ENCODE measurements at places on chromosomes 7 and 10.

DNA sequence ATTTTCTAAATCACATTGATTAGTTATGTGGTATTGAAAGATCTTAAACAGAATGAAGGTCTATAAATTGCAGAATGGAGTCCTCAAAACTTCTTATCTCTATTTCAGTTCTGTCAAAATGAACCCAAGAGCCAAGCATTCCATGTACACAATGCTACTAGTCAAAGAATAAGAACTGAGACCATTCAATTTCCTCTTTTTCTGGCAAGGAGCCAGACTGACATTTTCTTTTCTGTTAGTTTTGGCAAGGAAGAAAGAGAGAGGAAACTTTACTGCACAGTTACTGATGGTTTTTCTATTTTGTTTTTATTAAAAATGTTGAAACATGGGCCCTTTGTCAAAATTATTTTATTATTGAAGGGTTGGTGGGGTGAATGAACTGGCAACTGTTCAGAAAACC lies 181.8 kb upstream of the FERD3L start:
- DNase-seq = no peak

DNA sequence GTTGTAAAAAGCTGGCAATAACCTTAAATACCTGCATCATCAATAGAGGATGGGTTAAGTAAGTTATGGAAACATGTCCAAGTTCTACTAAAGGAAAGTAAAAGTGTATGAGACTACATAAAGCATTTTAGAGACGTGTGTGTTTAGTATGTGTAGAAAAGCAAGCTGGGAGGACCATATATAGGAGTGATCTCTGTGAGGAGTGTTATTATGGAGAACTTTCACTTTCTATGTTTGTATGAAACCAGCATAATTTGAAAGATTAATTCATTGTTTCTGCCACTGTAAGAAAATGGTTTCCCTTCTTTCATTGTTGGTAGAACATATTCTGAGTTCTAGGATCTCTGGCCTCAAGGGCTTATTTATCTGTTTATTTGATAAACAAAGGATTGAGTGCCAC lies 19.2 kb upstream of the PDLIM1 start:
- DNase-seq = no peak

- no peak for DNase-seq
These were observed 418.5 kb upstream of the MGMT start for GRCh38 chr10:129048513-129048912.

- no peak for DNase-seq
These were observed 2.9 kb downstream of the INPP5A start for GRCh38 chr10:132540456-132540855.

- DNase-seq = no peak
These were observed 212.6 kb downstream of the CACNA2D1 start for GRCh38 chr7:82230811-82231581.

GRCh38 chr7:44646176-44646920 lies 39.9 kb downstream of the OGDH start:
- no peak for DNase-seq

DNA sequence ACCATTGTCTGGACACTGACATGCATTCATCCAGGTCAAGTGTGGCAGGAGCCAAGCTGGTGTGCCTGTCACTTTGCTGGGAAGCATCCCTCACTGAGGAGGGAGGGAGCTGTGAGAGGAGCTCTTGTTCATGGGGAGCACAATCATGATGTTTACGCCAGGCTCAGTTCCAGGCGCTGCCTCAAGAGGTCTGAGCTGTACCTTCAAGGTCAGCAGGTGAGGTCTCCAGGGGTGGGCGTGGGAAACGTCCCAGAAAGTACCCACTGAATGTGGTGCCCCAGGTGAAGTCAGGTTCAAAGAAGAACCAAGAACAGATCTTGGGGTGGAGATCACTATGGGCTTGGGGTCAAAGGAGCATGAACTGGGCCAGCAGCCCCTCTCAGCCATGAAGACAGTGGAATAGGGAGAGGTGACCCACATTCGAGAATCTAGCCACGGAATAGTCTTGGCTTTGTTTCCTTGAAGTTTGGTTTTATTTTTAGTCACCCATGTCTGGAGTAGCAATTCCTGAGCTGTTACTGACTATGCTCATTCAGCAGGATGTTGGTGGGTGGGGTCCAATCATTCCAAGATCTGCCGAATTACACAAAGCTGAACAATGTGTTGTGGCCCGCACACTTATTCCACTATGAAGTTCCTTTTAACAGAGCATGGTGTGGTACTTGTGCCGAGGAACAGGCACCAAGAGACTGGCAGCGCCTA lies 29.3 kb downstream of the NPS start:
- no peak for DNase-seq

- DNase-seq = no peak
These were observed 60.0 kb upstream of the PDLIM1 start for GRCh38 chr10:95350830-95351228.

- no peak for DNase-seq
These were observed 297.8 kb downstream of the ELMO1 start for GRCh38 chr7:37150856-37151255.

GRCh38 chr10:47364366-47364765 lies 16.2 kb downstream of the RBP3 start:
- DNase-seq = no peak

- DNase-seq = no peak
These were observed 898.6 kb downstream of the KCNMA1 start for GRCh38 chr10:76738991-76739390.

DNA sequence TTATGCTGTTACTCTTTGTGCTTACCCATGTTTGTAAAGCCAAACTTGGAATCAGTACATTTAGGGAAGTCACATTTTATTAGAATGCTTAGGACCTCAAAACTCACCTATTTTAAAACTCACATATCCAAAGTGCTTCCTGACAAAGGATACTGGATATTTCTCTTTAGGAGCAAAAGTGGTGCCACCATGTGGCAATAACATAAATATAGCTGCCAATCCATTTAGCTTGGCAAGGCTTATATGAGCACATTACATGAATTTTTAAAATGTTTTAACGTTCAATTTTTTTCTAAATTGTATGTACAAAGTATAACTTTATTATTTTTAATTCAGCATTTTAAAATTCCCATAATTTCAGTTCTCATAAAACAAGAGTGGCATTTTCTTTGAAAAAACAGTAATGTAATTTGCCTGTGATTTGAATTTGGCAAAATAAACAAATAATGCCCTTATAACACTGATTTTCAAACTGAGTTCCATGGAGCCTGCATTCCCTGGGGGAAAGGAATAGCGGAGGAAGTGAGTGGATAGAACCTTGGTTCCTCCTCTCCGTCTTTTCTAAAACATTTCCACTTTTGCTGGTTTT lies 75.4 kb downstream of the HDAC9 start:
- DNase-seq = no peak

GRCh38 chr10:69179089-69179742 lies 818 bp upstream of the SUPV3L1 start:
- DNase-seq = no peak

DNA sequence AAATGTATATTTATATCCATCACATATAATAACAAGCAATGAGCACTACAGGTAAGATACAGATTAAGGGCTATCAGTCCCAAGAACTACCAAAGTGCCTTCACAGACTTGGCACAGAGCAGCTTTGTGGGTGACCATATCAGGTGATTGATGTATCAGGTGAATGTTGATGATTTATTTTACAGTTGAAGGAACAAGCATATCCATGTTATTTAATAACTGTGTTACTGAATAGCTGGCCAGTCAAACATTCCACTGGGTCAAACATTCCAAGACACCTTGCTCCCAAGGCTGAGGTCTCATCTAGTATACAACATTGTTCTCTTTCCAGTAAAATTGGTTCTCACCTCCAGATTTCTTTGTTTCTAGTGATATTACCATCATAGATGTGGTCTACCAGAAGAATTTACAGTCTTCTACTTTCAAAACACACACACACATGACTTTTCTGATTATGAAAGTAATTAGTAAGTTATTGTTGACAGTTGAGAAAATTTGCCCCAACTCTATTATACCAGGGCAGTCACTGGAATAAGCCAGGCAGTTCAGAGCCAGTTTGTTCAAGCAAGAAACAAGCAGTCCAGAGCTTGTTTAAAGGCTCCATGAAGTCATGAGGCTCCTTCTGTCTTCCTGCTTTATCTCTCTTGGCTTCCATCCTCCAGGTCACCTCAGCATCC lies 68.2 kb downstream of the ELAPOR2 start:
- no peak for DNase-seq

- no peak for DNase-seq
These were observed 116.4 kb downstream of the TCERG1L start for GRCh38 chr10:131195116-131195515.

- DNase-seq = no peak
These were observed 293.8 kb upstream of the SEMA3D start for GRCh38 chr7:85480666-85481065.

- DNase-seq = no peak
These were observed 77.5 kb downstream of the NKX6-2 start for GRCh38 chr10:132708441-132708840.

DNA sequence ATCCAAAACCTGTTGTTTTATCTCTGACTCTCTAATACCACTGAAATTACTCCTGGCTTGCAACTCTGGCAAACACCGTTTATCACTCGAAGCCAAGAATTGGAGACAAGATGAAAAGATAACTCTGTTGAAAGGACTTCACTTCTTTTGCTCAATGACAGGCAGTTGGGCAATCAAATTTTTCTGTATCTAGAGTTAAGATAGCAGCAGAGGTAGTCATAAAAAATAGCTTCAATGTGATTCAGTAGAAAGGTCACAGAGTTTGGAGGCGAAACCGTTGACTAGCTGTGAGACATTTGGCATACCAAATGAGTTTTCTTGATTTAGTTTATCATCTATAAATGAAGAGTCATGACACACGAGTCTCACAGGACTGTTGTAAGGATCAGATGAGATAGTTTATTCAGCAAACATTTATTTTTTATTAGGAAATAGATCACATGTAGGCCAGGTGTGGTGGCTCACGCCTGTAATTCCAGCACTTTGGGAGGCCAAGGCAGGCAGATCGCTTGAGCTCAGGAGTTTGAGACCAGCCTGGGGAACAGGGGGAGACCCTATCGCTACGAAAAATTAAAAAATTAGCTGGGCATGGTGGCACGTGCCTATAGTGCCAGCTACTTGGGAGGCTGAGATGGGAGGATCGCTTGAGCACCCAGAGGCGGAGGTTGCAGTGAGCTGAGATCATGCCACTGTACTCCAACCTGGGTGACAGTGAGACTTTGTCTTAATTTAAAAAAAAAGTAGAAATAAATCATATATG lies 23.6 kb downstream of the AKR1B1 start:
- DNase-seq = no peak

DNA sequence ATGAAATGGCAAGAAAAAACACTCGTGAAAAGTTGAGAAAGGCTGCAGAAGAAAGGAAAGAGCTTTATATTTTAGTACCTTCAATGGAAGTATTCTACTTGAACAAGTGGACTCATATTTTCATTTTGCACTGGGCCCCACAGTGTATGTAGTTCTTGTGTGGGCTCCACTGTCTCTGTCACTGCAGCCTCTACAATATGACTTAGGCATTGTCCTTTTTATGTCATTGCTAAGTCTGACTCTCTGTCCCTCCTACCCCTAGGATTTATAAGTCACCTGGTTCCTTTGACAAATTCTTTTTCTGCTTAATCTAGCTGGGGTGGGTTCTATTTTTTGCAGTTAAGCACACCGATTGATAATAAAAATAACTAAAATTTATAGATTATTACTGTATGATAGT lies 27.7 kb upstream of the SOSTDC1 start:
- no peak for DNase-seq

GRCh38 chr10:5971315-5971832 lies 6.0 kb downstream of the IL15RA start:
- peak; percentile 45 for DNase-seq

DNA sequence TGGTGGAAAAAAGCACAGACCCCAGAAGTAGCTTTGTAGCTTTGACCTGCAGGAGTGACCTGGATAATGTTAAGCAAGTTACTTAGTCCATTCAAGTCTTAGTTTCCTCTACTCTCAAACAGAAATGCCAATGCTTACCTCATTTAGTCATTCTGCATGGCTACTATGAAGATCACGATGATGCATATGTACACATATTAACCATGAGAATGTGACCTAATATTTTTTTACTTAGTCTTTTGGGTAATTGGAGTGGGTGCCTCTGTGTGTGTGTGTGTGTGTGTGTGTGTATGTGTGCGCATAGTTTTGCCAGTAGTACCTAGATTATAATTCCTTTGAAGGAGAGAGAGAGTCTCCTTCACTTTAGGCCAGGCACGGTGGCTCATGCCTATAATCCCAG lies 95.8 kb downstream of the NRP1 start:
- no peak for DNase-seq

DNA sequence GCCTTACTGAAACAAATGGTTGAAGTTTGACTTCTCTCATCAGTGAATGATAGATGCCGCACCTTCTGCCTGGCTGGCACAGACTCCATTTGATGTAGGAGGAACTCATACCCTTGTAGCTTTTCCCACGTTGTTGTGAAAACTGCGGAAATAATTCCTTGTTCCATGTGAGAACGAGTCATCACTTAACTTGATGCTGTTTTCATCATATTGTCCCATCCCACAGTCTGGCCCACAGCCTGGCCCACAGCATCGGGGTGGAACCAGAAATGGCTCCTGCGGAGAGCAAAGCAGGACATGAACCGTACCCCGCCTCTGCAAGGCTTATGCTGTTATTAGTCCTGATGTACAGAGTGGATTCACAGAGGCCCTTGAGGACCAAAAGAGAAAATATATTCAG lies 587.0 kb downstream of the SDK1 start:
- DNase-seq = no peak

DNA sequence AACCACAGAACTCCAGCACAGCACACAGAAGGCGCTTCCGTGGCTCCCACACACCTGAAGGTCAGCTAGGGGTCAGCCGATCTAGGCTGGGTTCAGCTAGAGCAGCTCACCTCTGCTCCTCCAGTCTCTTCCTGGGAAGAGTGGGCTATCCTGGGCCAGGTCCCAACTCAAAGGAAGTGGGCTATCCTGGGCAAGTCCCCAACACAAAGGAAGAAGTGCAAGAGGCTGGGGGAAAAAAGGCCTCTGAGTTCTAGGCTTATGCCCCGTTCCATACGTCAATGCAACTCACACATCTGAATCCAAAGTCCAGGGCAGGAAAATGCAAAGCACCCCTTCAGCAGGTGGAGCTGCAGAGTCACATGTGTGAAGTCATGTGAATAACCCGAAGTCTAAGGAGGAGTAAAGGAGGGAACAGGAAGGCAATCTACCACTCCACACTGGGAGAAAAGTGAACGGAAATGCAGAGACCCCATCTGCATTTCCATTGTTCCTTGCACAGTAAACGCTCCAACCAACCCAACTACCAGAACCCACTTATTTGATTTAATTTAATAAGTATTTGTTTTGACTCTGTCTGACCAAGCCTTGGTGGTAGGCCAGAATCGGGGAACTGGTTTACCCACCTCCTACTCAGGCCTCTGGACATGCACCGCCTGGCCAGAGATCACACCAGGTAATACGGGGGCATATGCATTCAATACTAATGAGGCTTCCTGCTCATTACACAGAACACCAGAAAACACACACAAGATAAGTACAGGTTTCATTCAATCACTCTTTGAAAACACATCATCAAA lies 95.5 kb upstream of the RNF32 start:
- DNase-seq = no peak
